Activated T-helper 2 cell treated with anti-CD3 and anti-CD28 coated beads, Interferon-gamma antibody, Interleukin-2, Interleukin-4, amounts not matched to agents 10 μg/mL and 5 μg/mL and 100 μg/mL, durations not matched to agents 14 hours and 24 hours and 36 hours (primary cell): ENCODE measurements at places on chromosomes 12 and 14.

DNA sequence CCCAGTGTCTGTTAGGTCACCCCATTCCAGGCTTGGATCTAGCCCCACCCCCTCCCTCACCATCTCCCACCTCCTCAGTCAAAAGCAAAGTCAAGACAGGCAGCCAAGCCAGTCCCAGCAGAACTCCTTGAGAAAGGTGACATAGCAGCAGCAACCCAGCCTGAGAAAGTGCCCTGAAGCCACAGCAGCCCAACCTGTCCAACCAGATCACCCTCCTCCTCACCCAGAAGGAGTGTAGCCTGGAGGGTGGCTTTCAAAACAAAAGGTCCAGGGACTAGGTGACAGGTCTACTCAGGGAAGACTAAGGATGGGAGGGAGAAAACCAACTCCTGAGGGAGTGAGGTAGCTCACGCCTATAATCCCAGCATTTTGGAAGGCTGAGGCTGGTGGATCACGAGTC, 5.2 kb downstream of the RAB15 start:
- DNase-seq: no peak

GRCh38 chr14:81771651-81772275, 238.1 kb upstream of the SEL1L start:
- no peak for DNase-seq

DNA sequence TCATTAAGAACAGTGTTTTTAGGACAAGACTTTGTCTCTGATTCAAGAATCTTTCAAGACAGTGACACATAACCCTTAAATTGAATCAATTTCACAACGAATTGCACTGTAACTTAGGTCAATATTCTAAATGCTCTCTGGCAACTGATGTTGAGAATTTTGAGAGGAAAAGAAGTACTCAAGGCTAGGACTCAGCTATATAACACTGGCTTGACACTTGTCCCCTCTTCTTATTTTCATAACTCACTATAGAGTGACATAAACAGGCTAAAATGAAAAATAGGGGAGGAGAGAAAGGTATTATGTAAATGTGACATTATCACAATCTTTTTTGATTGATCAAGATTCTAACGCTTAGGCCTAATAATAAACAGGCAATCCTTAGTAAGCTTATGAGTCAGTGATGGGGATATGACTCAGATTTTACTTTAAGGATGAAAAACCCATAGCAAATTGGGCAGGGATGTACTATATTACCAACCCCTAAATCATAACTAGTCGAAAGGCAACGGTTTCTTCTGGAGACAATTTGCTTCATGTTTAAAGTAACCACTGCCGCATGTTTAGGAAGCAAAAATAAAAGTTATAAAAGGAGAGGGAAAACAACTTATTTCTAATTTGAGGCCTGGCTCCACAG, 10.9 kb downstream of the BTG1 start:
- no peak for DNase-seq

DNA sequence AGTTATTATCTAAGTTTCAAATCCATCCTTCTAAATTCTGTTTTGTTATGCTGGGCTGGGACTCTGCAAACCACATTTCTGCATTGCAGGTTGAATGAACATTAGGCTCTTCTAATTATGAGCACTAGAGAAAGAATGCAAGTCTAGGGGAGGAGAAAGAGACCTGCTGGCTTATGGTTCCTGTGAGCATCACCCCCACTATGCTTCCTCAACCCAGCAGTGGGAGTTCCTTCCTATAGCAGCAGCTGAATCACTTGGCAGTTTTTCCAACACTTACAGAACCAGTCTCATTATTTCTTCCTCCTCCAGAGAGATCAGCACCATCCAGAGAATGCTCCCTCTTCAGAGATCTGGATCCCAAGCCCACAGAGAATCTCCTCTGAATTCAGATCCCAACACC, 297.7 kb upstream of the CLEC14A start:
- no peak for DNase-seq

DNA sequence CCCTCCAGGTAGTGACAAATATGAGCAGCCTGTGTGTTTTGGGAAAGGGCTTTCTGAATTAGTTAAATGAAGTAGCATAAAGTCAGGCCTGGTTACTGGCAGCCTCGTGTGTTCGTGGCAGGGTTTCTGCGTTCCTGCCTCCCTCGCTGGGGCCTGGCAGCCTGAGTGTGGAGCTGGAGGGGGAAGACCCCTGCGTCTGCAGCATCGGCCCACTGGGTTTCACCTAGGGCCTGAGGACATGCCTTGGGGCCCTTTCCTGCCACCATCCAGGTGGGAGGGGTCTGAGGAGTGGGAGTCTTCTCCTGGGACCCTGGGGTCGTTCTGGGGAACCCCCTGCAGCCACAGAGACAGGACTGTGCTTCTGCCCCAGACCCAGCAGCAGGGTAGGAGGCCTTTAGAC, 20.4 kb upstream of the AMN start:
- DNase-seq: no peak
